ENCODE measurements at places on chromosomes 16 and 17.

- DNase-seq = no peak
Observed at GRCh38 chr17:69320210-69320907, 6.6 kb downstream of the ABCA5 start.

- DNase-seq = no peak
Observed at GRCh38 chr16:3762107-3762750, 44.9 kb upstream of the TRAP1 start.

DNA sequence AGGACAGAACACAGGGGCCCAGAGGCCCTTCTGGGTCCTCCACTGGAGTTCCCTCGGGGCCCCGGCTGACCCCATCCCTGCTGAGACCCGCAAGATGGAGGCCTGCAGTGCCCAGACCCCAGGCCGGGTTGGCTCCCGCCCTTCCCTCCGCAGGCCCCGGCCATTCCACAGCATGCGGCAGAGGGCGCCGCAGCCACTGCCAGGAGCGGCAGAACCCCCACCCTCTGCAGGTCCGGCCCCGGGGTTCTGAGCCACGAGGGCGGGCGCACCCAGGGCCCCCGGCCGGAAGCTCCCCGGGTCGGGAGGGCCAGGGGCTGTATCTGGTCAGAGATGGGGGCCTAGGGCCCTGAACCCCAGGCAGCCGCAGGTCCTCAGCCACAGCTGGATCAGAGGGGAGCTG, 2.4 kb upstream of the PERCC1 start:
- DNase-seq = peak; percentile 15

GRCh38 chr16:85681255-85681654, 7.5 kb downstream of the GINS2 start:
- no peak for DNase-seq

GRCh38 chr17:58279016-58279711, 1.6 kb downstream of the MPO start:
- no peak for DNase-seq

GRCh38 chr17:47727704-47728036, 5.4 kb upstream of the TBX21 start:
- no peak for DNase-seq

GRCh38 chr17:10793256-10793655, 10.6 kb downstream of the TMEM238L start:
- no peak for DNase-seq

DNA sequence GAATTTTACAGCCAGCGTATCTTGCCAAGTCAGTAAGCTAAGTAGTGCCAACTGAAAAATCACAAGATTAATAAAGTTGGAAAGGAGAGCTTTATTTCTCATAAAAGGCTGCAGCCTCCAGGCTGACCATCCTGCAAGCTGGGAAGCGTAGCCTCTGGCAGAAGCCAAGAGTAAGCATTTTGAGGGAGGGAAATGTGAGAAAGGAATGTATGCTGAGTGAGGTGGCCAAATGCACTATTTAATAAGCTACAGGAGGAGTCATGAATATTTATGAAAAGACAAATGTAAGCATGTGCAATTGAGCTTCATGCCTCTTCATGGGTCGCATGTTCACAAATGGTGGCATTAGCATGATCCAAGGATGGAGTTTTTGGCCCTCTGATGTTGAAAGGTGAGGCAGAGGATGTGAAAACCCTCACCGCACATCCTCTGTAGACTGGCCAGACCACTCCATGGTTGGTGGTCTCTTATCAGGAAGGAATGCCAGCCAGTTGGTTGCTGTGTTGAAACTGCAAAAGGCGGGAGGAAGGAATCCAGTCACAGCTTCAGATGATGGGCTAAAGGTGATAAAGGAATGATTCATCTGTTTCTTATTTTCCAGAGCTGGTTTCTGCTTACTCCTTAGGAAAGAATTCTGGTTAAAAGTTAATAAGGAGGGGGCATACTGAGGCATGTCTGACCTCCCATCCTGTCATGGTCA, 9.2 kb downstream of the KRT33B start:
- DNase-seq = no peak

- DNase-seq = peak; percentile 51
Observed at GRCh38 chr17:67386965-67387551, 10.0 kb downstream of the PITPNC1 start.

DNA sequence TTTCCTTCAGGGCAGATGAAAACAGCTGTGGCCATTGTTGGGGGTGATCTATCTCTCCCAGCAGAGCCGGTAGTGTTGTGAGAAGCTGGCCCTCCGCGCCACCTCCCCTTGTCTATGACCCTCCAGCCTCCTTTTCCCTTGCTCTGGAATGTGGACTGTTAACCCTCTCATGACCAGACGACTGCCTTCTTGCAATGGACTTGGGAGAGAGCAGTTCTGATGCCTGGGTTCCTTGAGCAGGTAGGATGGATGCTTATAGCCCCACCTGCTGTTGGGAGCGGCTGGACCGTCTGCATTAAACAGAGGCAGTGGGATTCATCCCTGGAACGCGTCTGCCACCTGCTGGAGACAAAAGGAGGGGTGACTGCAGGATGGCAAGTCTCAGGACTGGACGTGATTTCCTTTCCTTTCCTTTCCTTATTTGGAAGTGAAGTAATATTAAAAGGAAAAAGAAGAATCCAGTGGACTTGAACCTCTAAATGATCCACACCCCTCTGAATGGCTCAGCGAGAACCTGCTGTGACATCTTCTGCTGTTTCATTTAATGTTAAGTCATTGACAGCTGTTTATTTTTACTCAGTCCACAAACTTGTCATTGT, 1.8 kb upstream of the SOST start:
- peak; percentile 83 for DNase-seq

GRCh38 chr17:12429116-12429515, 236.6 kb upstream of the MYOCD start:
- no peak for DNase-seq

DNA sequence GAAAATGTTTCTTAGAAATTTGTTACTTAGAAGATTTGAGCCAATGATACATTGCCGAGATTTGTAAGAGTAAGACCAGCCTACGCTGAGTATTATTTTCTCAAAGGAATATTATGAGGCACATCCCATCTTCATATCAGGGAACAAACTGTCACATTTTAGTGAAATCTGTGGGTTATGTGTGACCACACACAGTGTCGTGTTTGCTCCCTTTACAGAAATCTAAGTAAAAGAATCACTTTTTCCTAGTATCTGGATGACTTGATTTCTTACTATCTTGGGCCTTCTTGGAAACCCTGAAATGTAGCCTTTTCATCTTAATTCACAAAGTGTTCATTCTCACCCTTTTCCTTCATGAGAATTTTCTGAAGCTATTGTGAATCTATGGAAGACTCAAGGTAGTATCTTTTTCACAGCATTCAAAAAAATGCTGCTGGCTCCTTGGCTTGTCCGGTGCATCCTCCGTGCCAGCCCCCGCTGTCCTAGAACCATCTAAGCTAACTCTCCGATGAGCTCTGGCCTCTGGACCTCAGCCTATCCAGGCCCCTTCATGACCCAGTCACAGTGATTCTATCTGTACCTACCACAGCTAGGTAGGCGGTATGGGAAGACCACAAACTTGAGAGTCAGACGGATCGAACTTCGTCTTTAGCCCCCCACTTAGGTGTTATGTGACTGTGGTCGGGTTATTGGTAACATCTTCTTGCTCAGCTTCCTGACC, 524.3 kb downstream of the MAF start:
- DNase-seq = peak; percentile 33

- DNase-seq = no peak
Observed at GRCh38 chr16:51442141-51442870, 291.2 kb upstream of the SALL1 start.

DNA sequence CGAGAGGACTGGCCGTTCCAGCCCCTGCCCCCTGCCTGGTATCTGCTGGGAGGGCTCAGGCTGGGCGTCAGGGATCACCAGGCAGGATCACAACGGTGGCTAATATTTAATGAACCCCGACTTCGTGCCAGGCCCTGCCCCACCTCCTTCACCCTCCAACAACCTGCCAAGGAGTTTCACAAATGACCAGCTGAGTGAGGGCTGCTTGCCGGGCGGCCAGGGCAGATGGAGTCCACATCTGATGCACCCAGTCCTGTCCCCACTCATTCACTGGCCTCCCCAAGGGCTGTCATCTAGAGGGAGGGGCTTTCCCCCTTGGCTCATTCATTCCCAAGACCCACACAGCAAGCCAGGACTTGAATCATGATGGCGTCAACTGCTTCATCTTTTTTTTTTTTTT, 17.5 kb downstream of the UBALD1 start:
- no peak for DNase-seq

- DNase-seq = no peak
Observed at GRCh38 chr17:37519251-37519985, 29.7 kb downstream of the DUSP14 start.

- DNase-seq = no peak
Observed at GRCh38 chr16:22665803-22666202, 148.2 kb upstream of the HS3ST2 start.

Data from stimulated activated naive CD4-positive, alpha-beta T cell treated with Interleukin-2 at 50 U/mL for 16 hours (primary cell).